LHCN-M2 (cell line): ENCODE measurements at places on chromosomes 16 and 17.

DNA sequence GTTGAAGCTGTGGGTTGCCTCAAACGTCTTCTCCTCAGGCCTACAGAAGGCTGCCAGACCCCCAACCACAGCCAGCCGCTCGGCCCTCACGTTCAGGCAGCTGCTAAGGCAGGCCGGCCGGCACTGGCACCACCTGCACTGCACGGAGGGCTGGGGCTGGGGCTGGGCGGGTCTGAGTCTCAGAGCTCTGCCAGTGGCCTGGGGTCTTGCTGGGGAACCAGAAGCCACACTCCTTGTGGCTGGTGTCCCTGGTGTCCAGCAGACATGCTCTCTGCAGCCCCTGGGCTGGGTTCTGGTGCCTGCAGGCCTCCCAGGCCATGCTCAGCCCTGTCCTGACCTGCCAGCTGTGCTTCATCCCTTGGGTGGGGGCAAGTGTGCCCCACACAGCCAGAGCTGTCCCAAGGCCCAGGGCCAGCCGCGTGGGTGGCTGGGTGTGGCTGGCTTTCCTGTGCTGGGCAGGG, 42.0 kb downstream of the BAHCC1 start:
- DNase-seq, result no peak

DNA sequence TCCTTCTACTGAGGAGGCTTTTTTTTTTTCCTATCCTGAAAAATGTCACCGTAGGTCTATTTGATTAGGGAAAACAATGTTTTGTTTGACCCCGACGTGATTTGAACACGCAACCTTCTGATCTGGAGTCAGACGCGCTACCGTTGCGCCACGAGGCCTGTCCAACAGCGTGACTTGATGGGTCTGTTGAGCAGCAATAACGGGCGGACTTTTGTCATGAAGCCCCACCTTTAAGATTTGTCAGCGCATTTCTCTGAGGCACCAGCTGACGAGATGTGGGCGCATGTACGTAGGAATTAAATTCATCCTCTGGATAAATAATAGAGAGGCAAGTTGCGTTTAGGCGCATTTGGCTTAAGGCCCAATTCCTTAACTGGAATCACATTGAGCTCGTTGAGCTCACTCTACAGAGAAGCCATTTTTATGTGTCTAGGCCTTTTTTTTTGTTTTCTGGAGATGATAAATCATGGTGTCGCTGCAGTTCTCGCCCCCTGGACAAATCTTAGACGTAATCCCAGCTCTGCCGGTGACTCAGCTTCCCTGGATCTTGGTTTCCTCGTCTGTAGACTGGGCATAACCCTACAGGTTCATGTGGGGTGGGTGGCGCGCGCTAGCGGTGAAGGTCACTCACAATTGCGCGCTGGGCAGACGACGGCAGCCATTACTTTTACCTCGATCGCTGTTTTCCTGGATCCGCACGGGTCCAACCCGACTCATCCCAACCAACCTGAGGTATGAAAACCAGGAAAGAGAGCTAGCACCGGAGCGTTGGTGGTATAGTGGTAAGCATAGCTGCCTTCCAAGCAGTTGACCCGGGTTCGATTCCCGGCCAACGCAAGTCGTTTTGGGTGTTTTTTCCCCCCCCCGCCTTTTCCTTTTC, 10.6 kb upstream of the AURKB start:
- DNase-seq, result peak; percentile 94

- no peak for DNase-seq
Observed at GRCh38 chr16:87437327-87437726, 45.2 kb downstream of the MAP1LC3B start.

- no peak for DNase-seq
Observed at GRCh38 chr16:54417384-54417783, 130.8 kb upstream of the IRX3 start.

- no peak for DNase-seq
Observed at GRCh38 chr17:74104921-74105320, 98.6 kb upstream of the RPL38 start.

DNA sequence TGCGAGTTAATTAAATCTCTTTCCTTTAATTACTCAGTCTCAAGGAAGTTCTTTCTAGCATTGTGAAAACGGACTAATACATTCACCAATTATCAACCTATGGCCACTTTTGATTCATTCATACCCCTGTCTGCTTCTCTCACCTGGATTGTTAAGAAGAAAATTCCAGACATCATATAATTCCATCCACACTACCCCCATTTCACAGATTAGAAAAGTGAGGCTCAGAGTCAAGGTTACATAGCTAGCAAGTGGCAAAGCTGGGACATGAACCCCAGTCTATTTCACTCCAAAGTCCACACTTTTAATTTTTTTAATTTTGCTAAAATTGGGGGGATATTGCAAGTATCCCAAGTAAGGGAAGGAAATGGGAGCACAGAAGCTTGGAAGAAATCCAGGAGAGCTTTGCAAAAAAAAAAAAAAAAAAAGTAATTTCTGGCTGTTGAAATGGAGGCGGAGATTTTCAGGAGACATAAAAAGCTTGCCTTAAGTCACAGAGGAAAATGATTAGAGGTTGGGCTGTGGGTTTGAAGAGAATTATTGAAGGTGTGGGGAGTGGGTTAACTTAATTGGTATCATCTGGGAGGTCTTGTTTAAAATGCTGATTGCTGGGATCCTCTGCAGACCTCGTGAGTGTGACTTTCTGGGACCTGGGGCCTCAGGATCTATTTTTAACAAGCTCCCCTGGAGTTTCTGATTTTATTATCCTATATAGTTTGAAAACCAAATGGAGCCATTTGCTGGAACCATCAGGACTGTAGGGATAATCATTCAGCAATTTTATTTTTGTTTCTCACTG, 42.3 kb upstream of the ZKSCAN2 start:
- no peak for DNase-seq

- no peak for DNase-seq
Observed at GRCh38 chr17:56373981-56374833, 219.3 kb upstream of the NOG start.

DNA sequence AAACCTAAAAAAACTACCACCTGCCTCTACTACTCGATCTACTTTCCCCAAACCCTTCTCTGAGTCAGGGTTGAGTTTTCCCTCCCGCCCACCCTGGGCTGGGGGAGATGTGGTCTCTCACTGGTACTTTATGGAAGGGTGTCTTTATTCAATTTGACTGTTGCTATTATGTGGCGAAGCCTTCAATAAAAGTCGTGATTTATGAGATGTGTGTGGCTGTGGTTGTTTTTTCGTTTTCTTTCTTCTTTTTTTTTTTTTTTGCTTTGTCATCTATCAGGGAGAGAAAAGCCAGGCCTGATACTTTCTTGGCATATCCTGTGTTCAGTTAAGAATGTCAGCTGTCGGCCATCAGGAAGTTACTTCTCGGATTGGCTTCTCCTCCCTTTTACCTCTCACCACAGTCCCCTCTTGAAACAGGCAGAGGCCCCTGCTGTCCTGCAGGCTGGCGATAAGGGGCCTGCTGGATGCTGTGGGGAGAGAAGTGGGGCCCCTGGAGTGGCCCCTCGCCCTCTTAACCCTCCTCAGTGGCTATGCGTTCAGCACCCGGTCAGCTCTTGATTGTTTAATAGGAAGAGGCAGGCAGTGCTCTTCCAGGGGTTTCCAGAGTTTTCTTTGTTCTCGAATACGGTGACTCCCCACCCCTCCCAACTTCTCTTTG, 123.0 kb downstream of the MSI2 start:
- DNase-seq, result peak; percentile 69

- no peak for DNase-seq
Observed at GRCh38 chr16:57379579-57379978, 7.3 kb downstream of the CX3CL1 start.

GRCh38 chr17:27945953-27946352, 52.8 kb upstream of the LYRM9 start:
- no peak for DNase-seq

DNA sequence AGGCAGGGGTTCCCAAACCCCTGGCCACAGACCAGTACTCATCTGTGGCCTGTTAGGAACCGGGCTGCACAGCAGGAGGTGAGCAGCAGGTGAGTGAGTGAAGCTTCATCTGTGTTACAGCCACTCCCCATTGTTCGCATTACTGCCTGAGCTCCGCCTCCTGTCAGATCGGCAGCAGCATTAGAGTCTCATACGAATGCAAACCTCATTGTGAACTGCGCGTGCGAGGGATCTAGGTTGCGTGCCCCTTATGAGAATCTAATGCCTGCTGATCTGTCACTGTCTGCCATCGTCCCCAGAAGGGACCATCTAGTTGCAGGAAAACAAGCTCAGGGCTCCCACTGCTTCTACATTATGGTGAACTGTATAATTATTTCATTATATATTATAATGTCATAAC, 25.1 kb upstream of the RMI2 start:
- DNase-seq, result no peak

DNA sequence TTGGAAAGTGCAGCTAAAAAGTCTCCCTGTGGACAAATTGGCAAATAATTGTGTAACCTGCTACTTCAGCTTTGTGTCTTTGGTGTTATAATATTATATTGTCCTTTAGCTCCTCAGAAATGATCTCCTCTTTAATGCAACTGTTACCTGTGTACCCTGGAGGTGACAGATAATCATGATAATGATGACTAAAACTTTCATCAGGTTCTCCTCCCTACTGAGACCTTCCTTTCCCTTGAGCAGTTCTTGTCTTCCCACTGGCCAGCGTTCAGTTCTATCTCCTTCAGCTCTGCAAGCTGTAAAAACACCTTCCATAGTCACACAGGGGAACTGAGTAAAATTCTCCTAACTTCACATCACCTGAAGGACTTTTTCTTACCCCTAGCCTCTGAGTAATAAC, 14.7 kb downstream of the KRT12 start:
- DNase-seq, result no peak

DNA sequence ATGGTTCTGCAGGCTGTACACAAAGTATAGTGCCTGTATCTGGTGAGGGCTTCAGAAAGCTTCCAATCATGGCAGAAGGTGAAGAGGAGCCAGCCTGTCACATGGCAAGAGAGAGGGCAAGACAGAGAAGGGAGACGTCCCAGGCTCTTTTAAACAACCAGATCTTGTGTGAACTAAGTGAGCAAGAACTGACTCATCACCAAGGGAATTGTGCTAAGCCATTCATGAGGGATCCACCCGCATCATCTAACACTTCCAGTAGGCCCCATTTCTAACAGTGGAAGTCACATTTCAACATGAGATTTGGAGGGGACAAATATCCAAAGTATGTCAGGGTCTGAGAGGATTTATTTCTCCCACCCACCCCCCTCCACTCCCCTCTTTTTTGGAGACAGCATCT, 56.2 kb upstream of the ELAC2 start:
- peak; percentile 81 for DNase-seq

DNA sequence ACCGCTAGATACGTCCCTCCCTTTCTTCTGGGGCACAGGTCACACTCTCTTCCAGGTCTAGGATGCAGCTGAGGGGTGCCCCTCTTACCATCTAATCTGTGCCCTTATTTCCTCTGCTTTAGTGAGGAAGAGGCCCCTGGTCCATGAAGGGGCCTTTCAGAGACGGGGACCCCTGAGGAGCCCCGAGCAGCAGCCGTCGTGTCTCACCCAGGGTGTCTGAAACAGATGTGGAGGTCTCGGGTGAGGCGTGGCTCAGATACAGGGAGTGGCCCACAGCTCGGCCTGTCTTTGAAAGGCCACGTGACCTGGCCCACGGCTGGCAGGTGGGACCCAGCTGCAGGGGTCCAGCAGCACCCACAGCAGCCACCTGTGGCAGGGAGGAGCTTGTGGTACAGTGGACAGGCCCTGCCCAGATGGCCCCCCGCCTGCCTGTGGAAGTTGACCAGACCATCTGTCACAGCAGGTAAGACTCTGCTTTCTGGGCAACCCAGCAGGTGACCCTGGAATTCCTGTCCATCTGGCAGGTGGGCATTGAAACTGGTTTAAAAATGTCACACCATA, 15.6 kb downstream of the SCGB1C2 start:
- no peak for DNase-seq

GRCh38 chr16:3591436-3591803, 14.2 kb upstream of the NLRC3 start:
- no peak for DNase-seq

GRCh38 chr16:50601341-50601740, 53.1 kb downstream of the NKD1 start:
- no peak for DNase-seq

GRCh38 chr16:27561216-27561615, 11.3 kb downstream of the KATNIP start:
- DNase-seq, result no peak

DNA sequence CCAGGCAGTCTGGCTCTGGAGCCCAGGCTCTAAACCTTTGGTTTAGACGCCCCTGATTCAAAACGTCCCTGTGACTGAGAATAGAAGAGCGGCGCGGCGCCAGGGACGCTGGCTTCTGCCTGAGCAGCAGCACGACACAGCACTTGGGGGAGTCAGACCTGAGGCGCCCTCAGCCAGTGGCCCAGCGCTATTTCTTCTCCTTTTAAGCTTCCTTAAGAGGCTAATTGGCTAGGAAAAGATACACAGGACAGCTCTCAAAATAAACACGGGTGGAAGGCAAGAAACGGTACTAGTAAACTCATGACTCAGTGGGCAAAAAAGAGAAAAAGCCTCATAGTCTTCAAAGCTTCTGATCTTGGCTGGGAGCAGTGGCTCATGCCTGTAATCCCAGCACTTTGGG, 34.9 kb downstream of the GTF3C1 start:
- DNase-seq, result no peak

- no peak for DNase-seq
Observed at GRCh38 chr16:27405546-27406451, 3.8 kb downstream of the IL21R start.

DNA sequence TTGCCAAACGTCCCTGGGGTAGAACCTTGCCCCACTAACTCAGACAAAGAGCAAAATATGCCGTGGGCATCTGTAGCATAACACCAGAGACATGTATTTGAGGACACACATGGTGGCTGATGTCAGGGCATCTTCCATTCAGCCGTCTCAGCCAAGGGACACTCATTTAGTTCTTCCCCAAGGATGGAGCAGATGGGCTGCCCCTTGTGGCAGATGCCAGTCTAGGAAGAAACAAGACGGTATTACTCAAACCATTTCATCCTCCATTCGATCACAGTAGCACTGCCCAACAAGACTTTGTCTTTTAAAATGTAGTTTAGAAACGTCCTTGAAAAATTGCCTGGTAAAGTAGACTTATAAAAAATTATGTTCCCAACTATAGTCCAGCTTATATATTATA, 937.6 kb upstream of the EEF2KMT start:
- DNase-seq, result no peak

DNA sequence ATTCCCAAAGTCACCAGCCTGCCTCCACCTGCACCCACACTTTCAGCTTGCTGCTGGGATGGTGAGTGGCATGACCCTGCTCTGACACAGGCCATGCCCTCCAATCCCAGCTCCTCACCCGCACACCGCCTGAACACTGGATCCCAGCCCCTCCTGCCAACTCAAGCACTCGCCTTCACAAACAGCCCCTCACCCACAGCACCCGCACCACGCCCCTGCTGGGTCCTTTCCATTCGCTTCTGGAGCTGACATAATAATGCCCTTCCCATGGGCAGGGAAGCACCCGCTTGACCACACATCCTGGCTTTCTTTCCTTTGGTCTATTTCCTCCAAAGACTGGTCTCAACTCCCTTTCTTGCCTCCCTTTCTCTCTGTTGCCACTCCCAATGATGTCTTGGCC, 57.6 kb downstream of the RAB11FIP4 start:
- no peak for DNase-seq
